ENCODE measurements at places on chromosomes 7 and 10. TPM values are rescaled to one million over a fixed set of nuclear protein-coding genes. Genes with fewer than 3 reads are reported as not detected.

ITPRID1 gene
- total RNA-seq, result not detected

DNA sequence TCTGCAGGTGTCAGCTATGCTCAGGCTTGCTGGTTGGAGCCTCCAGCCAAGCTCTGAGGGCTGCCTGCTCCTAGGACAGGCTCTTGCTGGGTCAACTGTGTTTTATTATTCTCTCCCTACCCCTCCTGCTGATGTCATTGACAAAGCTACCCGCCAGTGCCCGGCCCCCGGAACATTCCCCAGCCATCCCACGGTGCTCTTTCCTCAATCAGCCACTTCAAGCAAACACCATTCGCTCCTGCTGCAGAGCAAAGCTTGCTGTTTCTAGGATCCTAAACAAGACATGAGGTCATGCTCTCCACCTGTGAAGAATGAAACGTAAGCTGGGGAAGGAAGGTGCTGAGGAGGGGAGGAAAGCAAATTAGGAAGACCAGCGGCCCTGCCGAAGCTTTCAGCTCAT, 2.1 kb upstream of the C10orf71 start:
- no peaks in the 10 kb centered on the region for H3K4me1 ChIP-seq
- peaks cover 2% of the 10 kb centered on the region for H3K27me3 ChIP-seq
- no peak for DNase-seq
- no peak overlapping the region for H3K4me3 ChIP-seq
- H3K27ac ChIP-seq, result no peak overlapping the region

SPOCK2 gene
- 104 TPM for total RNA-seq

- no peak overlapping the region for H3K27ac ChIP-seq
- no peak overlapping the region for H3K4me3 ChIP-seq
Observed at GRCh38 chr10:15163253-15163828, 5.2 kb downstream of the NMT2 start.

DNA sequence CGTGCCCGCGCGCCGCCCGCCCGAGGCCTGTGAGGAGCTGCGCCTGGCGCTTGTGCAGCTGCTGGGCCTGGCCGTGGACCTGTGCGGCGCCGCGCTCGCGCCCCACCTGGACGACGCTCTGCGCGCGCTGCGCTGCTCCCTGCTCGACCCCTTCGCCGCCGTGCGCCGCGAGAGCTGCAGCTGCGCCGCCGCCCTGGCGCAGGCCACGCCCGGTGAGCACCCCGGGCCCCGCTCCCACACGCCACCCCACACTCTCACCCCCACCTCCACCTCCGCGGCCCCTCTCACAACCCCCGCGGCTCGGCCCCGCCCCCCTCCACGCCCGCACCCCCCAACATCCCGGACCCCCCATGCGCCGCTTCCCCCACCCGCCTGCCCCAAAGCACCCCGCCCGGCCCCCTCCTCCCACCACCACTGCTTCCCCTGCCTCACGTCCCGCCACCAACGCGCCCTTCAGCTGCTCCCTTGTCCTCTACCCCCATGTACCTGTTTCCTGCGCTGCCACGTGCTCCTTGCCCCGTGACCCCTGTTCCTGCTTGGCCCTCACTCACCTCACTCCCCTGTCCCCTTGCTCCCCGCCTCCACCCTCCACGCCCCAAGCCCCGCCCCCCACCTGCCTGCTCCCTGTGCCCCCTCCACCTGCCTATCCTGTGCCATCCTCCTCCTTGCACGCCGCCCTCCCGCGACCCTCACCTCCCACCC, at the start of gene PRKAR1B:
TSS of gene PRKAR1B (minus strand) at position 178 of the 702 bp plus-strand sequence. CDS start 15,776 bp downstream, outside the sequence.
- H3K27ac ChIP-seq, result peak within 1 kb of the TSS; percentile 96
- DNase-seq, result peak; percentile 83
- H3K36me3 ChIP-seq, result peaks cover 45% of the 10 kb centered on the region
- H3K27me3 ChIP-seq, result no peaks in the 10 kb centered on the region
- H3K4me1 ChIP-seq, result peaks cover 18% of the 10 kb centered on the region

Measured in activated CD4-positive, alpha-beta T cell treated with anti-CD3 and anti-CD28 coated beads, Interleukin-2, amount 10 ng/mL, durations not matched to agents 24 days and 14 days (primary cell).